ENCODE measurements at places on chromosomes 11 and 22.

GRCh38 chr11:75369560-75370255 lies 18.2 kb upstream of the ARRB1 start:
- no peak for DNase-seq

DNA sequence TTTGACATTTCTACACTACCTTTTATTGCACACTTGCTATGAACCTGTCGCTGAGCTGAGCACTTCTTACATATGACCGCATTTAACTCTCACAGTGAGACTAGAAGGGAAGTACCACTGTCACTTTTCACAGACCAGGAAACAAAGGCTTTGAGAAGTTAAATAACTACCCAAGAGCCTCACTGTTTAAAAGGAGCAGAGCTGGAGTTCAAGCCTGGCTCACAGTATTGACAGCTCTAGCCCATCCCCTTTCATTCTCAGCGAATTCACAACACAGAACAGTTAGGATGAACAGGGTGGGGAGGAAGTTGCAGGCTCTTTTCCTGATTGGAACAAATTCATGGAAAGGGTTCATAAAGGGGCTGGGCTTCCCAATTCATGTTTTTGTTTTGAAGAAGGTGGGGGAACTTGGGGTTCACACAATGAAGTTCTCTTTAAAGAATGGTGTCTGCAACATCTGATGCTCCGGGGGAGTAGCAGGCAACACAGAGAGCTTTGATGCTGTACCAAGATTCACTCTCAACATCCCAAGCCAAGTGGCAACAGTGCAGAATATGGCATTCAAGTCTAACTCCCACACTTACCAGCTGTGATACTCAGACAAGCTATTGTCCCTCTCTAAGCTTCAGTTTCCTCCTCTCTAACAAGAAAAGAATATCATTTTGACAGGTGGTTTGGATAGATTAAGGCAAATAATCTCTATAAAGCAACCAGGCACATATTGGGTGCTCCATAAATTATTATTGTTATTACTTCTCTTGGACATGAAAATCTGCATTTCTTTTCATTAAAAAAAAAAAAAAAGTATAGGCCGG lies 17.2 kb downstream of the SCGB1A1 start:
- no peak for DNase-seq

DNA sequence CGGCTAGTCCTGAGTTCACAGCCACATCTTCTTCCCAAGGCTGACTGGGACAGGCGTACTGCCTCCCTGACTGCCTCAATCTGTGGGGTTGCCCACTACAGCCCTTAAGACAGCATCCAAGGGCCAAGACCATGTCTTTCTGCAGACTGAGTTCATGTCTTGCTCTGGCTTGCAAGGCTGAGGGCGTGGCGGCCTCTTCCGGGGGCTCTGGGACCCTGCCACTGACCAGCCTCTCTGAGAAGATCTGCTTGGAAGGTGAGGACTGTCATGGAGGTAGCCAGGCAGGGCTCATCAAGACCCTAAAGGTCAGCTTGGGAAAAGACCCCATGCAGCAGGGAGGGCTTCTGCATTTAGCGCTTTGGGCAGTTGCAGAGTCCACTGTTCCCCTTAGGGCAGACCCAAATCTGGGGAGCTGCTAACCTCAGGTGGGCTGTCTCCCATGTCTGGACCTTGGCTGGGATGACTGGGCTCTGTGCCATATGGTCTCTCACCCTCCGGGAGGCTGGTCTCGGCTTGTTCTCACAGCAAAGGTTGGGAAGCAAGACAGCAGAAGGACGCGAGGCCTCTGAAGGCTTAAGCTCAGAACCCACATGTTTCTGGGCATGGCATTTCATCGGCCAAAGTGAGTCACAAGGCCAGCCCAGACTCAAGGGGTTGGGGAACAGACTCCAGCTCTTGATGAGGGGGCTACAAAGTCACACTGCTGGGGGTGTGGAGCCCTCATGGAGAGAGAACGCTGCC lies 109.1 kb upstream of the LMO1 start:
- no peak for DNase-seq

DNA sequence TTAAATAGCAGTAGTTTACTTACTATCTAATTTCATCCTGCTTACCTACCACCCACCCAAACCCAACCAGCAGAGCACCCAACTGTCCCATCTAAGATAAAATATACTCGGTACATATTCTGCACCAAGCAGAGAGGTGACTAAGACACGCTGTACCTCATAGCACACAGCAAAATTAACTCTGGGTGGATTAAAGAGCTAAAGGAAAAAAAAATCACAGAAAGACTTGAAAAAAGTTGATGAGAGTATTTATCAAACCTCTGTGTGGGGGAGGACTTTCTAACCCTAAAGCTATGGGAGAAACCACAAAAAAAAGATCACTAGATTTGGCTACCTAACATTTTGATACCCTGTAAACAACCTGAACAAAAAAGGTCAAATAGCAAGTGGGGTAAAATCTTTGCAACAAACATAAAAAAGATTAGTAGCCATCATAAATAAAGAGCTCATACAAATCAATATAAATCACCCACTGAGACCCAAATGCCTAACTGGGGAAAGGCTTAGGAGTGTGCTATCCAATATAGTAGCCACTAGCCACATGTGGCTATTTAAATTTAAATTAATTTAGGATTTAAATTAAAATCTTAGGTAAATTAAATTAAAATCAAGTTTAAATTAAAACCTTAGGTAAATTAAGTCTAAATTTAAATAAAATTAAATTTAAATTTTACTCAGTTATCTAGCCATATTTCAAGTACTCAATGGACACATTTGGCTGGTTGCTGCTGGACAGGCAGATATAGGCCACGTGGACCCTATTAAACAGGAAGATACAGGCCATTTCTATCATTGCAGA lies 25.6 kb upstream of the CD5 start:
- DNase-seq: no peak

GRCh38 chr11:27116684-27117083 lies 76.1 kb downstream of the BBOX1 start:
- DNase-seq: peak; percentile 59

- DNase-seq: no peak
These were observed 88.2 kb upstream of the DDI1 start for GRCh38 chr11:103948187-103948763.

DNA sequence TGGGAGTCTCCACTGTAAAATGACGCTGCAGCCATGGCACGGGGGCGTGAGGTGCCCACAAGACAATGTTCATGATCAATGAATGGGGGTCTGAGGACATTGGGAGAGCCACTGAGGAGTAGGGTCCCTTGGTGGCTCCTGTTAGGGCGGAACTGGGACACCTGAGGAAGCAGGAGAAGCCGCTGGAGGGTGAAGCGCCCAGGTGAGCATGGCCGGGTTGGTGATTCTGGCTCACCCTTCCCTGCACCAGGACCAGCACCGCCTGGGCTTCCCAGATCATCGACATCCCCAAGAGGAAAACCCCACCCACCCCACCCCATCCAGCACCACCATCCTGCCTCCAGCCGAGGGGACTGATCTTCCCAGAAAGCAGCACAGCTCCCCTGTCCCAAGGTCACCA lies 30.6 kb downstream of the SHANK2 start:
- DNase-seq: no peak

- peak; percentile 48 for DNase-seq
These were observed 910.5 kb upstream of the CHORDC1 start for GRCh38 chr11:91133361-91133760.

- DNase-seq: no peak
These were observed 2.2 kb downstream of the TMEM132A start for GRCh38 chr11:60926500-60926899.

DNA sequence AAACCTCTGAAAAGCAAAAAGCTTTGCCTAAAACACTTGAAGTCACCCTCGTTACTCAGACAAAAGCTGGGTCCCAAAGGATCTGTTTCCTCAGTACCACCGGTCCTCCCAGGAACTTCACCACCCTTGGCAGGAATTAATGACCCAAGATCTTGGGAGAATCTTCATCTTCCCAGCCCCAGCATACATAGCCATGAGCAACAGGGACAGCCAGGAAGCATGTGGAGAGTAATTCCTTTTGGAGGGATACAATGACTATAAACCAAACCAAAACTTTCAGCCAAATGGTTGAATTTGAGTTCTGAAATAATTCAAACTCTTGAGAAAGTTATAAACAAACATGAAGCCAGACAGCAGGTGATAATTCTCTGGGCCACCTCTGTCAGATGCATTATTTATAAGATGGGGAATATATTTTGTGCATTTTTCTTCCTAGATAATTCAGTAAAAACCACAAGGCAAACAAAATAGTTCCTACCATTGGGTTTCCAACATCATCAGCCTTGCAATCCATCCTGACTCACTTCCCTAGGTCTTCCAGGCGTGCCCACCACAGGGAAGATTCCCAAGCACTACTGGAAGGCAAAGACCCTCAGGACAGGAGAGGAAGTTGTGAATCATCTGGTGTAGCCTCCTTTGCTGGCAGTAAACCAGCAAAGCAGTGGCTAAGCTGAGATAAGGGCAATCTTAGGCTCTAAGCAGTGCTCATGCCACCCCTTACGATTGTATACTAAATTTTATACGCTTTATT lies 71.7 kb upstream of the DRD2 start:
- peak; percentile 68 for DNase-seq

GRCh38 chr11:30710221-30710620 lies 124.1 kb upstream of the MPPED2 start:
- DNase-seq: no peak

DNA sequence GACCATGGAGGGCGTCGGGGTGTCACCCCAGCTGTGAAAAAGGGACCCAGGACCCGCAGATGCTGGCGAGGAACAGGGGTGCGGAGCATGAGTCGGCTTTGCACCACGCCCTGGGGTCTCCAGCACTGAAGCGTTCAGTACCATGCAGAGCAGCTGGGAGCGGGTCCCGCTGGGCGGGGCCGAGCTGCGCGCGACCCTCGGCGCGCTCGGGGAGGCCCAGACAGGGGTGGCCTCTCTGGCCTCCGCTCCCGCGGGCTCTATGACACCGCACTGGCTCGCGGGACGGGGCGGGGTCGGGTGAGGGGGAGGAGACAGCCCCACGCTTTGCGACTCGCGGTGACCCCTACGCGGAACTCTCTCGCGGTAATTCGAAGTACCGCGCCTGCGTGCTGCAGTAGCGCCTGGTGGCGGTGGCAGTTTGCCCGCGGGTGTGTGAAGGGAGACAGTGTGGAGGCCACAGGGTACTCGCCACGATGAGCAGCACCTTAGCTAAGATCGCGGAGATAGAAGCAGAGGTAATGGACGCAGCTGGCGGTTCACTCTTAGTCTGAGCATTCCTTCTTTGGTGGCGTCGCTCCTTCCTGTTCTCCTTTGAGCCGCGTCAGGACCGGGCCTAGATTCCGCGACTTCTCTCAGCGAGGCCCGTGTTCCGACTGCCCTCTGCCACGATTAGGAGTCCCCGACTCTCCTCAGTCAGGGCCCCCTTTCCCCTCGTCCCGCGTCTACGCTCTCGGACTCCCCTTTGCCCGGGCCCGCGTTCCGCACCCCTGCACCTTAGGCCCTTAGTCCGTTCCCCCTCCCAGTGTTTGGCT lies at the start of gene DRG1:
Gene DRG1, plus strand, starts transcription at position 394 of the 812 bp plus-strand sequence. Its CDS starts 80 bp downstream, at position 474.
- peak; percentile 96 for DNase-seq
